ENCODE measurements at places on chromosomes 1 and 21. TPM values are rescaled to one million over a fixed set of nuclear protein-coding genes. Genes with fewer than 3 reads are reported as not detected.

GRCh38 chr1:1609822-1610485, 5.3 kb upstream of the MIB2 start:
- DNase-seq: no peak

GRCh38 chr1:66247415-66248208, 286.3 kb upstream of the SGIP1 start:
- DNase-seq: no peak

DNA sequence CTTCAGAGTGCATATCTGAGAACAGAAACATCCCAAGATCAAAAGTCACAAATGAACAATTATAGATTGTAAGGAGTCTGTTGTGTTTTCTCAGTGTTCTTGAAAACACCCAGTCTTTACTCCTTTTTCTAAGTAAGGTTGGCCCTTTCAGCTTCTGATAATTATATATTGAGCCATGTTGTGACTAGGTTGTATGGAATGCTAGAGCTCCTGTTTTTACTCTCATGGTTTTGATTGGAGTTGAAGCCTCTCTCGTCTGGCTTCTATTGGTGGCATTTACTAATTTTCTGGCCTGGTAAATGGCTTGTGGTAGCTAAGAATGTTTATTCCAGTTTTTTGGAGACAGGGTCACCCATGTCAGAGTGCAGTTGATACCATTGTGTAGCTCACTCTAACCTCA, 84.7 kb downstream of the NDUFS5 start:
- DNase-seq: peak; percentile 28

- DNase-seq: peak; percentile 39
These were observed 2.7 kb downstream of the USP25 start for GRCh38 chr21:15732290-15732995.

DNA sequence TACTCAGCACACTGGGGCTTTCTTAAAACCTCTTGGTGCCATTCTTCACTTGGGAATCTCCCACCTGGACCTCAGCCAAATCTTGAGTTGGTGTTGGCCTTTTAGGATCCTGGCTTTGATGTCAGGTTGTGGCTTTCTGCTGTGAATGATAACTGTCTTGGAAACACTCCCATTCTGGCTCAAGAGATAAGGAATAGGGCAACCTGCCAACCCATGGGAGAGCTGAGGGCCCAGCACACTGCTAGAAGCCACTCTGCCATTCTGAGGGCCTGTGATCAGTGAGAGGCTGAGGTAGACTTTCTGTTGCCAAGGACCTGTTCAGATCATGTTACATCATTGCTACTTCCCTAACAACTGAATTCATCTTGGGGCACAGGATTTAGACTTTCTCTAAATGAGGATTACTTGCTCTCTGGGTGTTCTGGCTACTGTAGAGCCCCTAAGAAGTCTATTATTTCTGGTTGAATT, 45.8 kb downstream of the TTC39A start:
- peak; percentile 80 for DNase-seq

DNA sequence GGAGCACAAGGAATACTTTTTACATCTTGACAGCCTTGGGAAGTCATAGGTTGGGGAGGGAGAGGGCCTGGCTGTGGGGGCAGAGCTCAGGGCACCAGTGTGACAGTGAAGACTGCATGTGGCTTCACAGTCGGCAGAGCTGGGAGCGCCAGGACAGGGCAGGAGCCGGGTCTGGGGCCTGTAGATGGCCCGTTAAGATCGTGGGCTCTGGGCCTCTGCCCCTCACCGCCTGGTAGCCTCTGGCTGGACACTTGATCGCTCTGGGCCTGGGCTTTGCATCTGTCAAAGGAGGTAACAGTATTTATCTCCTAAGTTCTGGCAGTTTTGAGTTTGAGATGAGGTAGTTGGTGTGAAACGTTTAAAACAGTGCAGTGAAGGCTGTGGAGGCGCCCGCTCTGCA, 4.8 kb downstream of the SLX9 start:
- DNase-seq: no peak

DNA sequence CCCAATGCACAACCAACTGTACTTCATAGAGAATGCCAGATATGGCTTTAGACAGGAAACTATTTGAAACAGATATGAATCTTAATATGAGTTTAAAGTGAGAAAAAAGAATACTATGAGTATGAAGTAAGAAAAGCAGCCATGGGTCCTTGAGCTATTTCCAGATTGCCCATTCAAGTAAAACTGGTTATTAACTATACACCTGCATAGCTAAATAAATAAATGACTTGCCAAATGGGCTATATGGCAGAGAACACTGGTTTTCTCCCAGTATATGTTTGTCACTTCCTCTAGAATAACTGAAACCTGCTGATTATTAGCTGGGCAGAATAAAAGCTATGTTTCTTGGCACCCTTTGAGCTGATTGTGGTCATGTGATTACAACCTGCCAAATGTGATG, 17.0 kb upstream of the CD1C start:
- no peak for DNase-seq

DNA sequence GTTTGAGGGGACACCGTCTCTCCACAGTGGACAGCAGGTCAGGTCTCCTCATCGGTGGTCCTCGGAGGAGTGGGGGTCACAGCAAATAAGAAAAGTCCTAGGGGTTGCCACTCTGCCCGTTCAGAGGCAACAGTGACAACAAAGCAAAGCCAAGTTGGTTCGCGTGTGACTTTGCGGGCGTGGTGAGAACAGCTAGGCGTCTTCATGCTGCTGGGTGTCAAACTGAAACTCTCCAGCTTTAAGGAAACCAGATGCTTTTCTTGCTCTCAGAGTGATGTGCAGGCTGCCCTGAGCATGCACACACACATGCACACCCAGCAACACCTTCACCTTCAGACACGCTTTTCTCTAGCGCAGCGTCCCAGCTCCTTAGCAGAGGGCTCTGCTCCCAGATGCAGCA, 70.1 kb upstream of the ARHGEF16 start:
- DNase-seq: peak; percentile 25

DNA sequence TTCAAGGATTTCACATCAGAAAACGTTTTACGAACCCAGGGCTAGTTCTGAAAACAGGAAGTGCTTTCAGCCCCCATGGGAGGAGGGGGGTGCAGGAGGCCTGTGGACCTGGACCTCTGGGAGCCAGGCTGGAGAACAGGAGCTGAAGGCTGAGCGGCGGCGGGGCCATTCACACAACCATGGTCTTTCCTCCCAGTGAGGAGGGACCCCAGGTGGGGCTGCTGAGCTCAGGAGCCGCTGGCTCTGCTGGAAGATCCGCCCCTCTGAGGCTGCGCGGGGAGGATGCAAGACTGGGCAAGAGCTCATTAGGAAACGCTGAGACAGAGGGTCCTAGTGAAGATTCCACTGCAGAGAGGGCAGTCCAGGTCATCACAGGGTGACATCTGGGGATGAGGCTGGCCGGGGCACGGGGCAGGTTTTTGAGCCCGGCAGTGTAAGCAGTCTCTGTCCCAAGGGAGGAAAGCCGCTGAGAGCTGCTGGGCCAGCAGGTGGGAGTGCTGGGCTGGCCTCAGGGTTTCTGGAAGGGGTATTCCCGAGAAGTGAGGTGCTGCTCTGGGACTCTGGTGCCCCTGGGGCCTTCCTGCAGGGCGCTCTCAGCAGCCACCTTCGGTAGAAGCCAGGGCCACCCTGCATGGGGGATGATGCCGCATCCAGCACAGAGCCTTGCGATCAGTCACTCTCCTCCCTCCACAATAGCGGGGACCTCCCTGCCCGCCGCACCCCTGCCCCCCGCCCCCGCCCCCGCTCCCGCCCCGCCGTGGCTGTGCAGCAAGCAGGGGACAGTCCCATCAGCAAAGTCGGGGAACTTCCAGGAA, 7.5 kb downstream of the MX2 start:
- no peak for DNase-seq

DNA sequence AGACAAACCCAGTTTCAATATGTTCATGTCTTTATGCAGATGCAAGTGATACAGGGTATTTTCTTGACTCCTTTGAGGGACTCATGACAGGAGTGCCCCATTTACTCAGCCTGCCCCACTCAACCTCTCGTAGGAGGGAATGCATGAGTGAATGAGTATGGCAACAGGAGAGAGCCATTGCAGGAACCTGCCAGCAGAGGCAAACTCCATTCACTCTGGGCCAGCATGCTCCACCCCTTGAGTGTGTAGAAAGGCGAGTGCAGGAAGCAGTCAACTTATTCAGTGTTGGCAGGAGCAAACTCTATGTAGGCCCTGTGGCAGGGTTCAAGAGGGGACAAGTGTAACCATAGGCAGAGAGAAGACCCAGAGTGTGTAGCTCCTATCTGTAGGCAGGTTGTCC, 1526.3 kb downstream of the PLA2G4A start:
- DNase-seq: no peak

DNA sequence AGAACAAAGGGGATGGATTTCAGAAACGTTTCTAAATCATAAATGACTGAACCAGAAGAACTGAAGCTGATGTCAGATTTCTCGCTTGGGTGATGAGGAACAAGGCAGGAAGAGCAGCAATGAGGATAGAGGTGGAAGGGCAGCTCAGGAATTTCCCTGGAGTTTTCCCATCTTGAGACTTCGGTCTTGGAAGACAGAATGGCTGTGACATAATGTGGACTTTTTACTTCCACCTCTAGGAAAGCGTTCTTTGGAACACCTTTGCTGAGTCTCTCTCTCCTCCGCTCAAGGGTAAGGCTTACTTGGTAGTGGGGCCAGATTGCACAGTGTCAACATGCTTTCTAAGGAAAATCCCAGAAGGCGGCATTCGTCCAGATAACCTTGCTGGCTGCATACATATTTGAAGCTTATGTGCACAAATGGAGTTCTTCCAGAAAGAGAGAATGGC, 36.6 kb downstream of the DEGS1 start:
- no peak for DNase-seq

DNA sequence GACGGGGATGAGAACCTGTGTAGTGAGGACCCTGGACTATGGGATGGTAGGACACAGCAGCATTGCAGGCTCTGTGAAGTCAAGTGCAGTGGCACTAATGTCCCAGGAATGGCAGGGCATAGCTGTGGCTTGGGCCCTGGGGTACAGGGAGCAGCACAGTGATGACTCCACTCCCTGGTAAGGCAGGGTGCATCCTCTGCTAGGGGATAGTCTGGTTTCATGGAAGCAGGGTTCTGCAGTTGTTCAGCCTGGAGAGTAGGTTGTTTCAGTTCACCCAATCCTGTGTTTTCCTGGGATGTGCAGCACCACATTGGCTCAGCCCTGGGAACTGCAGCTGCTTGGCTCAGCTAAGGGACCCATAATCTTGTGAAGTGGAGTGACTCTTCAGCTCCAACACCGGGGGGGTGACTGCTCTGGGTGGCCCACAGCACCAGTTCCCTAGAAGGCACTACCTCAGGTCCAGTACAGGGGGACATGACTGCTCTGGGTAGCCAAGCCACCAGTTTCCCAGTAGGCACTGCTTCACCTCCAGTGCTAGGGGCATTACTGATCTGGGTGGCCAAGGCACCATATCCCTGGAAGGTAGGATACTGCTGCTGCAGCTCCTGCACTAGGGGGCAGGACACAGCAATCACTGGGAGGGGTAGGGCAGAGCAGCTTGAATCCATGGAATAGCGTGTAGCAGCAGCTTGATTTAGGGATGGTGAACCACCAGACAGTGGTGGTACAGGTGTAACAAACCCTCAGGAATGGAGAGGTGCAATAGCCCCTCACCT, 15.3 kb upstream of the C1orf185 start:
- DNase-seq: no peak

GRCh38 chr1:233189526-233189925, 106.0 kb downstream of the PCNX2 start:
- no peak for DNase-seq

DNA sequence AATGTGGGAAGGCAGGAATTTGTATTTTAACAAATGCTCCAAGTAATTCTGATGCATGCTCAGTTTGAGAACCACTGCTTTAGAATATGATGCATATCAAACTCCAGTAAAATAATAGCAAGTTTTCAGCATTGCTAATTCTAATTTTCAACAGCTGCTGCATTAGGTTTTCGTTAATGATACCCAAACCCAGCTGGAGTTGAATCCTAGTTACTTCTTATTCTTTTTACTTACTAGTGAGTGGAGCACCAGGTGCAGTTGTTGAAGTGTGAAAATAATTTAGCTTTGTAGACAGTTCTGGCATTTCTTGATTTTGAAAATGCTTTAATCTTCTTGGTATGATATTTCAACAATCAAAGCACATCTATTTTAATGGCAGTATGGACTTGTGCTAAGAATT, 138.5 kb downstream of the HS2ST1 start:
- DNase-seq: no peak

GRCh38 chr1:224726441-224727182, 110.5 kb downstream of the CNIH3 start:
- DNase-seq: peak; percentile 90

TAL1 gene
- total RNA-seq: 0.60 TPM

LCE6A gene
- total RNA-seq: not detected

C1orf116 gene
- 0.11 TPM for total RNA-seq

FH gene
- total RNA-seq: 104 TPM

RBM11 gene
- total RNA-seq: 4.1 TPM

ZNF669 gene
- total RNA-seq: 17.5 TPM

S100A1 gene
- not detected for total RNA-seq

OR10K2 gene
- total RNA-seq: not detected

NID1 gene
- total RNA-seq: 5.8 TPM

KDF1 gene
- 0.11 TPM for total RNA-seq

HCN3 gene
- 0.11 TPM for total RNA-seq

All from Daoy (cell line).